ENCODE measurements at places on chromosomes 11 and 22.

GRCh38 chr11:1772270-1773130 is 8.8 kb upstream of the CTSD start:
- peak overlapping the region; percentile 96 for H3K27ac ChIP-seq
- no peaks in the 10 kb centered on the region for H3K36me3 ChIP-seq
- H3K4me3 ChIP-seq = peak overlapping the region; percentile 80
- DNase-seq = peak; percentile 86
- H3K27me3 ChIP-seq = no peaks in the 10 kb centered on the region

- no peak overlapping the region for H3K27ac ChIP-seq
- no peaks in the 10 kb centered on the region for H3K27me3 ChIP-seq
- no peak for DNase-seq
- no peak overlapping the region for H3K4me3 ChIP-seq
- H3K36me3 ChIP-seq = no peaks in the 10 kb centered on the region
Observed at GRCh38 chr11:11987503-11988022, 20.9 kb downstream of the DKK3 start.

- H3K27me3 ChIP-seq = no peaks in the 10 kb centered on the region
- H3K27ac ChIP-seq = peak overlapping the region; percentile 35
- H3K4me1 ChIP-seq = peaks cover 81% of the 10 kb centered on the region
- H3K36me3 ChIP-seq = no peaks in the 10 kb centered on the region
Observed at GRCh38 chr22:30309951-30310741, 16.6 kb downstream of the TBC1D10A start.

DNA sequence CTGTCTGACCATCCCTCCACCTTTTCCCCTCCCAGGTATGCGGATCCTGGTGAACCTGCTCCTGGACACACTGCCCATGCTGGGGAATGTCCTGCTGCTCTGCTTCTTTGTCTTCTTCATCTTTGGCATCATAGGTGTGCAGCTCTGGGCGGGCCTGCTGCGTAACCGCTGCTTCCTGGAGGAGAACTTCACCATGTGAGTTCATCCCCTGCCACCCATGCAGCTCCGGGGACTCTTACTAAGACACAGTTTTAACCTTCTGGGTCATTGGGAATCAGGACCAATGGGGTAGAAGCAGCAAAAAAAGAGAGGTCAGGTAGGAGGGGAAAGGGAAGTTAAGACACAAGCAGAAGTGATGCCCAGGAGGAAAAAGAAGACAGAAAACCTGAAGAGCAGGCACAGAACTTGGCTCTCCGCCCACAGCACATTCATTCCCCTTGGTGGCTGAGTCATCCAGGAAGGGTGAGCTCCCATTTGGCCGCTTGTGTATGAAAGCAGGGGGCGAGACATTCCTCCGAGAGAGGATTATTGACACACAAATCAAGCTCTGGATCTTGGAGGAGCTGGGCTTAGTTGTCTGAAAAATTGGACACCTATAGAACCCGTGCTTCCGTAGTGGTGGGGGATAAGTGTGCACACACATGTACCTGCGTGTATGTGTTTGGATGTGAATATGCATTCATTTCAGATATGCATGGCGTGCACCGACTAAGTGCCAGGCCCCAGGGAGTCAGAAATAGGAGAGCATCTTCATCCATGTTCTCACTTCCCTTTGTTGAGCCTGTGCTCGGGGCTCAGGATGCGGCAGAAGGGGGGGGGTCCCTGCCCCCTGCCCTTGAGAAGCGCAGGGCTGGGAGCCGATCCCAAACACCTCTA is 64.2 kb downstream of the CACNA1I start:
- no peaks in the 10 kb centered on the region for H3K27me3 ChIP-seq
- DNase-seq = no peak
- H3K4me3 ChIP-seq = no peak overlapping the region
- peaks cover 3% of the 10 kb centered on the region for H3K4me1 ChIP-seq
- no peak overlapping the region for H3K27ac ChIP-seq

DNA sequence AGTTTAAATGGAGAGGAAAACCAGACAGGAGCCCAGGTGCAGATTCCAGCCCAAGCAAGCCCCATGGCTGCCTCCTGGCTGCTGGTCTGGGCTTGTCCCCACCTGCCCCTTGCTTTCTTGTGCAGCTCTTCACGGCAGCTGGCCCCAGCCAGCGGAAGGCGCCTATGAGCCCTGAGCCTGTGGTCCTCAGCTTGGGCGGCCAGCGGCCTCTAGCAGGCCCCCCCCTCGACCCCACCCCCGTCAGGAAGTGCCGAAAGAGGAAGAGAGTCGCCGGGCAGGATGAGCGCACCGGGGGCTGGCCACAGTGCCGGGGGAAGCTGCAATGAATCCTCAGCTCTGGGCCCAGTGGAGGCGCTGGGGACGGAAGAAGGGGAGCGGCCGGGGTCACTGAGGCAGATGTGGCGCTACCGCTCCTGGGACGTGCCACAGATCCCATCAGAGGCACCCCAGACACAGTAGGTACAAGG is 2.1 kb upstream of the DGKZ start:
- no peak for DNase-seq
- peak overlapping the region; percentile 92 for H3K4me3 ChIP-seq
- no peaks in the 10 kb centered on the region for H3K36me3 ChIP-seq
- H3K27ac ChIP-seq = peak overlapping the region; percentile 65
- peaks cover 44% of the 10 kb centered on the region for H3K4me1 ChIP-seq

DNA sequence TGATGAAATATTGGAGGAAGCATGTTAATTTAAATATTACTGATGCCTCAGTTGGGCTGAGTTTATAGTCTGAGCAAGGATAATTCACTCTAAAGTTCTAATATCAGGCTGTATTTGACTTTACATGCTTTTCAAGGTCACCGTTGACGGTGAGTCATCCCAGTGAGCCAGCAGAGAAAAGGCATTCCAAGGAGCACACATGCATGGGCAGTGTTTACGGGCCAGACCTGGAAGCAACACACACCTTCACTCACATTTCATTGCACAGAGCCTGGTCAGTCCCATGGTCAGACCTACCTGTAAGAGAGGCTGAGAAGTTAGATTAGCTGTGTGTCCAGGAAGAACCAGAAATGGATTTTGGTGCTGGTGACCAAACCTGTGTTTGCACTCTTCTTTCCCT is 53.5 kb downstream of the COMMD9 start:
- no peaks in the 10 kb centered on the region for H3K4me1 ChIP-seq
- H3K4me3 ChIP-seq = no peak overlapping the region
- H3K36me3 ChIP-seq = no peaks in the 10 kb centered on the region
- H3K27ac ChIP-seq = no peak overlapping the region
- no peak for DNase-seq

- H3K27me3 ChIP-seq = peaks cover 5% of the 10 kb centered on the region
- H3K27ac ChIP-seq = no peak overlapping the region
- peaks cover 8% of the 10 kb centered on the region for H3K4me1 ChIP-seq
Observed at GRCh38 chr11:17383461-17383860, 5.0 kb downstream of the KCNJ11 start.

GRCh38 chr11:61151545-61152252 is 9.5 kb downstream of the VPS37C start:
- no peak overlapping the region for H3K27ac ChIP-seq
- DNase-seq = no peak
- peaks cover 18% of the 10 kb centered on the region for H3K36me3 ChIP-seq
- no peaks in the 10 kb centered on the region for H3K27me3 ChIP-seq
- H3K4me1 ChIP-seq = peaks cover 6% of the 10 kb centered on the region

- H3K36me3 ChIP-seq = no peaks in the 10 kb centered on the region
- peaks cover 8% of the 10 kb centered on the region for H3K27me3 ChIP-seq
- DNase-seq = no peak
- H3K27ac ChIP-seq = no peak overlapping the region
- H3K4me1 ChIP-seq = no peaks in the 10 kb centered on the region
Observed at GRCh38 chr11:65802841-65803240, 16.0 kb downstream of the OVOL1 start.

GRCh38 chr22:38461414-38462081 is 6.3 kb upstream of the KDELR3 start:
- DNase-seq = peak; percentile 72
- H3K4me3 ChIP-seq = no peak overlapping the region
- peaks cover 39% of the 10 kb centered on the region for H3K27me3 ChIP-seq
- H3K4me1 ChIP-seq = peaks cover 12% of the 10 kb centered on the region

DNA sequence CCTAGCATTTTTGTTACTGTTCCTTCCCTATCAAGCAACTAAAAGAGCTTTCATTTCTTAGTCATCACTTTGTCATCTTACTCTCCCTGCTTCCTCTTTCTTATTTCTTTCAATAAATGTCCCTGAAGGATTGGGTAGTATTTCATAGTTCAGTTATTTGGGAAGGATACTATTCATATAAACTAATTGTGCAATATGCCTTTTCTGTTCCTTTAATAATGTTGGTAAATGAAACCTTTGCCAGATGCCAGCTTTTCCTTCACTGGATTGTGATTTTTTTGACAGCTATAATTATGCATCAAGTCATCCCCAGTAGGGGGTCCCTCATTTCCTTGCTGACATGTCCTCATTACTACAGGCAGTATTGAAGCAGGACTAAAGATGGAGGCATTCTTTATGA is 101.7 kb downstream of the ATM start:
- no peak overlapping the region for H3K4me3 ChIP-seq
- peak overlapping the region; percentile 45 for H3K27ac ChIP-seq
- H3K36me3 ChIP-seq = peaks cover 15% of the 10 kb centered on the region
- no peak for DNase-seq

DNA sequence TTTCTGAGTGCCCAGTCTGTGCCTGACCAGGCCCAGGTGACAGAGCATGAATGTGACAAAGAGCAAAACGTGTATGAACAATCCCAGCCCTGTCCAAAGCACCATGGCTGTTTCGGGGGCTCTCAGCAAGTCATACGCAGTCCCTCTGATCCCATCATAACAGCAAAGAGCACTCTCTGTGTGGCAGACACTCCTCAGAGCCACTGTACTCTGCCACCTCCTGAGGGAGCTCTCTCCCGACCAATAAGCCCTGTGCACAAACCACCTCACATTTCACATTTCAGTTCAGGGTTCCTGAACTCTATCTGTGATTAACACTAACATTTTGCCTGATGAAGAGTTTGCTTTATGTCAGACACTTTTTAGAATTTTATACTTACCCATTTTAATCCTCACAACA is 6.6 kb downstream of the DGCR2 start:
- H3K4me1 ChIP-seq = peaks cover 48% of the 10 kb centered on the region
- H3K36me3 ChIP-seq = no peaks in the 10 kb centered on the region
- no peak overlapping the region for H3K4me3 ChIP-seq

- H3K36me3 ChIP-seq = no peaks in the 10 kb centered on the region
- no peak overlapping the region for H3K27ac ChIP-seq
- DNase-seq = no peak
- peaks cover 19% of the 10 kb centered on the region for H3K27me3 ChIP-seq
Observed at GRCh38 chr22:35956850-35957249, 71.8 kb downstream of the RBFOX2 start.

GRCh38 chr22:31103899-31104694 is 3.3 kb downstream of the SELENOM start:
- DNase-seq = peak; percentile 58
- no peak overlapping the region for H3K4me3 ChIP-seq
- H3K27ac ChIP-seq = no peak overlapping the region
- H3K36me3 ChIP-seq = no peaks in the 10 kb centered on the region
- H3K27me3 ChIP-seq = no peaks in the 10 kb centered on the region

Data from natural killer cell treated with Interleukin-12 subunit alpha and Interleukin-12 subunit beta and Interleukin-15 and Interleukin-18, amount 100 ng/mL, for 72 hours (primary cell).